ENCODE measurements at places on chromosomes 12 and 14.

- DNase-seq, result no peak
These were observed 398.8 kb downstream of the SEC23A start for GRCh38 chr14:38704220-38704619.

DNA sequence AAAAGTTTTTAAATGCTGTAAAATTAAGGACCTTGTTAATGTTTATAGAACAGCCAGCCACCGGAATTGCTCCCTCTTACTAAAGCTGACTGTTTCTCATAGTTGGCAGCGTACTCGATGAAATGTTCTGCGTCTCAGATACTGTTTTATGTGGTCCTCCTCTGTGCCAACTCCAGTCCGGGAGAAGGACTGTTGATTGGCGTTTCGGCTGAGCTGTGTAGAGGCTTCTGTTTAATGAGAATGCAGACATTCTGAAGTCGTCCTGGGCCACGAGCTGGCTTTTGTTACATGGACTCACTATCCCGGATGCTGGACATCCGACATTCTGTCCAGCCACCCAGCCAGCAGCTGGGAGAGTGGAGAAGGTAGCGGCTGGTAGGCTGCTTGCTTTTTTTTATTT, 75.4 kb downstream of the WDR20 start:
- no peak for DNase-seq

DNA sequence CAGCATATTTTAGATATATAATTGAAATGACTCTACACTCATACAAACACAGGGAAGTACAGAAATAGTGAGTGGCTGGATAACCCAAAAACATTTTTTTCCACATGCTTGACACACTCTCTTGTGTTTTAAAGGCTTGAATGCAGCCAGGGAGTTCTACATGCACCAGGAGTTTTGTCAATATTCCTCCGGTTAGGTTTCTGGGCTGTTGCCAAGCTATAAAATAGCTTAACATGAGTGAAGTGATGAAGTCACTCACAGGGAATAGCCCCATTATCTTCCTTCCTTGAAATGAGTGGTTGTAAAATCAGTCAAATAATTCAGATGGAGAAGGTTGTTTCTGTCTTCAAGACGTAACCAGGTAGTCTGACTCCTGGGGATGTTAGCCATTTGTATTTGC, 582.7 kb downstream of the SLC6A15 start:
- no peak for DNase-seq

DNA sequence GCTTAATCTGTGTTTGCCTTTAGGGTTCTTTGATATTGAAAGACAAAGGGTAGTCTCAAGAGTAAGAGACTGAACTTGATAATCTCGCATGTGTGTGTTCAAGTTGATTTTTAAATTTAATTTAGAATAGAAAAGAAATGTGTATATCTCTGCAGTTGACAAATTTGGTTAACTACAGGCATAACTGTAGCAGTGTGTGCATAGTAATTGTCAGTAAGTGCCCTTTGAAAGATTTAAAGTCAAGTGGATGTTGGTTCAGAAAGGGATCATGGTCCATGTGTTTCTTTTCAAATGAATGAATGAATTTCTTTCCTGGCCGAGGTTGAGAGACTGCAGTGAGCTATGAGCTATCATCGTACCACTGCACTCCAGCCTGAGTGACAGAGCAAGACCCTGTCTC, 49.9 kb upstream of the DYRK2 start:
- no peak for DNase-seq

- DNase-seq, result no peak
These were observed 33.4 kb upstream of the SYNDIG1L start for GRCh38 chr14:74459289-74459946.

DNA sequence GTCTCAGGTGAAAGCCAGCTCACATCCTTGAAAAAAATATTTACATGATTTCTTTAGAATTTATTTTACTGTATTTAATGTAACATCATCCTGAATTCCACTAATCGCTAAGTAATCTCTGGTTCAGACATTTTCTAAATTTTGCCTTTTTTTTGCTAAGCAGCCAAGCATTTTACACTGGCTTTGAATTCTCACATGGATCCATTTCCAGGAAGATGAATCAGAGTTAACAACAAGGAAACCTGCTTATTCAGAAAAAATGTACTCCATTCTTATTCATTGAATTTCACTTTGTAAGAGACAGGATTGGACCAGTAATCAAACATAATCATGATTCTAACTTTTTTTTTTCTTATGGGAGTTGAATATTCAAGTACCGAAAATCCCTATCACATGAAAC, 1785.1 kb upstream of the FLRT2 start:
- no peak for DNase-seq

GRCh38 chr14:105258846-105259245, 10.5 kb downstream of the BTBD6 start:
- no peak for DNase-seq

DNA sequence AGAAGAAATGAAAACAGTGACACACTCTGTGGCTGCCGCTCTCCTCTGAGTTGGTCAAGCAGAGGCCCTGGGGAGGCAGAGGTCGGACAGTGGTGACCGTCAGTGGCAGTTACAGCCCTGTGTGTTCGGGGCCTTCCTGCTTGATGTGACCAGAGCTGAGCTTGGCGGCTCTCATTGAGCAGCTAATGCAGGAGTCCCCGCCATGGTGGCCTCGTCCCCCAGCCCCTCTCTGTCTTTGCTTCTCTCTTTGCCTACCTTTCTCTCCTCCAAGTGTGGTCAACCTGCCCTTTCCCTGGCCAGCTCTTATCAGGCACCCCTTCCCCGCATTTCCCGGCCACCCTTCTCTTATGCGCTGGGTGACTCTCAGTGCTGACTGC, 362.8 kb downstream of the CACNA1C start:
- DNase-seq, result no peak

GRCh38 chr12:71159878-71160277, 2.1 kb upstream of the TSPAN8 start:
- no peak for DNase-seq

DNA sequence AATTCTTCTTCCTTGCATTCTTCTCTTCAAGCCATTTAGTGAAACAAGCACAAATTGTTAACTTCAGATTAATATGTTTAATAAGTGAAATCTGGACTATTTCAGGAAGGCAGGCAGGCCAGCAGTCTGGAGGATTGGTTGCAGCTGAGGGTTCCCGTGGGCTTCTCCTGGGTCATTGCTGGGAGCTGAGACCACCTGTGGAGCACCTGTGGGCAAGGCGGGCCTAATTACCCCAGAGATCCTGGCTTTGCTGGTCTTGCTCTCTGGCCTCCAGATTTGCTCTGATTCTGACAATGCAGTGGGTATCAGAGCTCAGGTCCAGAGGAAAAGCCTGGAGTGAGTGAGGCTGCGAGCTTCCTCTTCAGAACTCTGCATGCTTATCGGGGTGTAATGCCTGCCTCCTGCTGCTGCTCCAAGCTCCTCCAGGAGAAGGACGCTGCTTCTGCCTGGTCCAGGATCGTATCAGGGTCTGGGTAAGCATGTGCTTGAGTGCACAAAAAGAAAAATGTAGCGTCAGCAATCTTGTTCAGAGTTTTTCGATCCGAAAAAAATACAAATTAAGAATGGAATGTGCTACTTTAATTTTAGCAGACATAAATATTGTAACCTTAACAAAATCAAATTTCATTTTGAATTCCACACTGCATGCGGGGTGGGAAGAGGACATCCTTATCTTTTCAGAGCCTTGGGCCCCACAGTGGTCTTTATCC, 93.8 kb downstream of the TMEM30B start:
- no peak for DNase-seq

- no peak for DNase-seq
These were observed 45.3 kb downstream of the FRS2 start for GRCh38 chr12:69515394-69515930.

GRCh38 chr12:26101350-26101734, 23.5 kb downstream of the BHLHE41 start:
- DNase-seq, result peak; percentile 30

- no peak for DNase-seq
These were observed 931.2 kb downstream of the NRXN3 start for GRCh38 chr14:79101388-79101787.

GRCh38 chr14:105021656-105022275, 883 bp upstream of the CDCA4 start:
- DNase-seq, result peak; percentile 16

DNA sequence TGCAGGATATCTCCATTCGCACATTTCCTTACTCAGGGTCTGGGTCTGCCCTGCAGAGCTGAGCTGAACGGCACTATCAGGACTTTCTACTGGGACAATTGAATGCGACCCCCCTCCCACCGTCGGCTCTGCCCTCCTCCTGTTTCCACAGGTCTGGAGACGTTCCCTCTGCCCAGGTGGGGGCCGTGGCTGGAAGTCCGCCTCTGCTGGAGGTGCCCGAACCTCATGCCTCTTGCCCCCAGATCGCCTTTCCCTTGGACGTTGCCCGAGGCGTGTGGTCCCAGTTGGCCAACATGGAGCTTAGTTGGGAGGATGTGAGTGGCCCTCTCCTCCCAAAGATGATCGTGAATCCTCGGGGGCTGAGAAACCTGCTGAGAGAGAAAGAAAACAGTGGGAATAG, 21.2 kb upstream of the KLC1 start:
- no peak for DNase-seq

GRCh38 chr14:74792249-74793039, 29.3 kb downstream of the YLPM1 start:
- no peak for DNase-seq

DNA sequence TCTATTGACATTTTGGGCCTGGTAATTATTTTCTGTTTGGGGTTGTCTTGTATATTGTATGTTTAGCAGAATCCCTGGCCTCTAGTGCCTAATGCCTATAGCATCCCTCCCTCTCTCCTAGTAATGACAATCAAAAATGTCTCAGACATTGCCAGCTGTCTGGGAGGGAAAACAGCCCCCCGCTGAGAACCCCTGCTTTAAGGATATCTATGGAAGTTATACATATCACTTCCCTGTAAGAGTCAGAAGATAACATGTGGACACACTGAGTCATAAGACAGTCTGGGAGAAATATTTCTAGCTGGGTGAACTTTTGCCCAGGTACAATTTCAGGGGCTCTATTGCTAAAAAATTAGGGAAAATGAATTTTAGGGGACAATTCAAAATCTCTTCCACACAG, 255.0 kb downstream of the PAWR start:
- DNase-seq, result no peak

DNA sequence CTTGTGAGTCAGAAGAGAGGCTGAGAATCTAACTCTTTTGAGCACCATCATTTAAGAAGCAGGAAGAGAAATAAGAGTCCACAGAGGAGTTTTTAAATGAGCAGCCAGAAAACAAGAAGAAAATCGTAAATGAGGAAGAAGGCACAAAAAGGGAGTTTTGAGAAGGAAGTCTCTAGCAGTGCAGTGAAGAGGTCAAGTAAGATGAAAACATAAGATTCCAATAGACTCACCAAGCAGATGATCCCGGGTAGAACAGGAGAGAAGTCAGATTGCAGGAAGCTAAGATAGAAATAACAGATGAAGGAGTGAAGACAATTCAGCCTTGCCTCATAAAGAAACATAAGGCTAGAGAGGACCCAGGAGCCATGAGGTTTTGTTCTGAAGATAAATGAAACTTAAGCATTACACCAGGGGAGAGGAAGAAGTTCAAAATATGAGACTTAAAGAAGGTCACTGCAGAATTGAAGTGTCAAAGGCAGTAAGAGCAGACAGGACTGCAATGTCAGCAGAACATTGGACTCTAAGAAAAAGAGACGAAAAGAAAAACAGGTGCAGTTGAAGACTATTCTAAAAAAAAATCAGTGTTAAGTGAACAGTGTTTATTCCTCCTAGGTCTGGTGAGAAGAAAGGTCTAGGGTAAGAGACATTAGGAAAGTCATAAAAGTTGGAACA, 229.0 kb downstream of the SEC23A start:
- DNase-seq, result peak; percentile 9

GRCh38 chr12:59010941-59011340, 90.6 kb upstream of the LRIG3 start:
- DNase-seq, result no peak

DNA sequence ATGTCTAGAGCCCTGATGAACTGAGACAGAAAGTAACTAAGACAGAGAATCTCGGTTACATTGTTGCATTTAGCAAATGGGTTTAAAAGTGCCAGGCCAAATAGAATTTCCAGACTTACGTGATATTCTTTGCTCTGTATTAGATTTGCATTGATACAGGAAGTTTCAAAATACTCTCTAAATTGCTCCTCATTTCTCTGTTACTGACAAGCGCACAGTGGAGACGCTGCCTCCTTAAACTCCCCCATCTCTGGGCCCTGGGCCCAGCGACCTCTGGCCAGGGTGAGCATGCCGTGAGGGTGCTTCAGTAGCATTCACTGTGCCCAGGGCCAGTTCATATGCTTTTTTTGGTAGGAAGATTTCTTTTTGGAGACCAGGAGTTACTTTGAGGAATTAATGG, 22.9 kb upstream of the EVL start:
- DNase-seq, result no peak

GRCh38 chr12:4628406-4628805, 20.4 kb downstream of the AKAP3 start:
- DNase-seq, result no peak

DNA sequence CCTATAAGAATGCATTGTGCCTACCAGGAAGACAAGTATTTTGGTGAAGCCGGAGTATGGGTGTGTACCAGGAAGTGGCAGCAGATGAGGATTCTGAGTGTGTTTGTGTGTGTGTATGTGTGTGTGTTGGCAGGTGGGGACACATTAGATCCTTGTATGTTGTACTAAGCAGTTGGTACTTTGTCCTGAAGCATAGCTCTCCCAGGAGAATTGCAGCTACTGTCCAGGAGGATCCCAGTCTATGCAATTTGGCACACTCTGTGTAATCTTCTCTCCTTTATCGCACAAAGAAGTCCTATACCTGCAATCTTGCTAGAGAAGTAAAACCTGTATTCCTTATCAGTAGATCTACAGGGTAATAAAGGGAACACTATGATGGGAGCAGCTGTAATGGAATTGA, 276.5 kb downstream of the PAWR start:
- DNase-seq, result no peak

GRCh38 chr14:90109858-90110257, 48.1 kb downstream of the KCNK13 start:
- no peak for DNase-seq

GRCh38 chr14:66240105-66240504, 246.1 kb upstream of the CCDC196 start:
- no peak for DNase-seq

DNA sequence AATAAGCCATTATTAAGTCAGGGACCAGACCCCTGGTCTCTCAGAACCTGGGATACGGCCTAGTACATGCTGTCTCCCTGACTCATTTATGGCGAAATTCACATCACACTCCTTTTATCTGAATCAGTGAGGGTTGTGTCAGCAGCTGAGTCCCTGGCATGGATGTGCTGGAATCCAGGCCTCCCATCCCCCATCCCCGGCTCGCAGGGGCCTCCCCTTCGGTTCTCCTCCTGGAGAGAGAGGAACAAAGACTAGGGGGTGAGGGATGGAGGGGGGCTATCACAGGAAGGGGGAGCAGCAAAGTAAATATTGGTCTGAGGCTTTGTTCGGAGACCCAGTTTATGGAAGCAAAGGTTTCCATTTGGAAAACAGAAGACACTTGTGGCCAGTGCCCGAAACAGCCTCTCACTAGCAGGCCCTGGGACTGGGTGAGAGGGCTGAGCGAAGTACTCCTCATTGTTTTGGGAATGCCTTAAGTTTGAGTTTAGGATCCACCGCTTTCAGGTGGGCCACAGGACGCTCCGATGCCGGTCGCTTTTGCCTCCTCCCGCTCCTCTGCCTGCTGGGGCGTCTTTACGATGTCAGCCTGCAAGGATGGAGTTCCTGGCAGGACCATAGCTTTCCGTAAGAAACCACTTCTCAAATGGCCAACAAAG, 145.0 kb downstream of the PRKCH start:
- no peak for DNase-seq

- no peak for DNase-seq
These were observed 30.0 kb downstream of the NUMB start for GRCh38 chr14:73428353-73428824.

- DNase-seq, result peak; percentile 66
These were observed 105.0 kb downstream of the PPP2R5E start for GRCh38 chr14:63438065-63438757.

All from MM.1S (cell line).